Activated CD8-positive, alpha-beta memory T cell treated with anti-CD3 and anti-CD28 coated beads, Interleukin-2, amount 50 U/mL, for 4 hours (primary cell): ENCODE measurements at places on chromosomes 1 and 21.

- DNase-seq: no peak
Measured at GRCh38 chr21:28099001-28099705, 893.5 kb downstream of the LTN1 start.

DNA sequence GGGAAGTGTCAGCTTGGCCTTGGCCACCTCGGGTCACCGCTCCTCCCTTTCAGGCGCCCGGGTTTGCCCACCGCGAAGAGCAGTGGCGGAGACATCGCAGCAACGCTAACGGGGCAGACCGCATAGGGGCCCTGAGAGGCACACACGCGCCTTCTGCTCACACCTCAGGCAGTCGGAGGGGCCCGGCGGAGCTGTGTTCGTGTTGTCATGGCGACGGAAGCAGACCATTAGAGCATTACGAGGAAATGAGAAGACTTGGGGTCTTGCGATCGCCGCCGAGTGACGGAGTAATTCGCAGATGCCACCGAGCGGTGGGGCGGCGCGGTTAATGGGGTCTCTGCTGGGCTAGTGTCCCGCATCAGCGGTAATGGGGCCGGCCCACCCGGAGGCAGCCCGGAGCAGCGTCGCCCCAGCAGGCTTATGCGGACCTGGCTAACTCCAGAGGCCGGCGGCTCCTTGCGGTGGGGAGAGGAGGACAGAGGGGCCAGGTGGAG is 144.1 kb downstream of the TNR start:
- no peak for DNase-seq

- DNase-seq: no peak
Measured at GRCh38 chr1:159755451-159756007, 25.2 kb upstream of the DUSP23 start.

- peak; percentile 63 for DNase-seq
Measured at GRCh38 chr1:37478451-37478881, 4.1 kb downstream of the ZC3H12A start.

DNA sequence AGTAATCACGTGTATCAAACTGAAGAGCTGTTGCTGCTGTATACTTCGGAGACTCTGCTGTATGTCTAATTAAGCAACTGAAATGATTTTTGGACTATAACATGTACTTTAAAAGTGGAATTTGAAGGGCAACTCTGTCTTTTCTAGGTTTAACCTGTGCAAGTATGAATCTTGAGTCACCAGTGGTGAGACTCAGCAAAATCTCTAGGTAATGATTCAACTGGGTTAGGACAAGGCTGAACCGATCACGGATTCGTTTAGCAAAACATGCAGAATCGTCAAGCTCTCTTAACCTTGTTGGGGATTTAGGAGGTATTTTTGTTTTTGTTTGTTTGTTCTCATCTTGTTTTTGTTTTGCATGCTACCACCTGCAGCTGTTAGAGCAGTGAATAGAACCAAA is 149.6 kb downstream of the CYYR1 start:
- DNase-seq: no peak

- peak; percentile 46 for DNase-seq
Measured at GRCh38 chr1:182054698-182055326, 6.7 kb downstream of the ZNF648 start.

DNA sequence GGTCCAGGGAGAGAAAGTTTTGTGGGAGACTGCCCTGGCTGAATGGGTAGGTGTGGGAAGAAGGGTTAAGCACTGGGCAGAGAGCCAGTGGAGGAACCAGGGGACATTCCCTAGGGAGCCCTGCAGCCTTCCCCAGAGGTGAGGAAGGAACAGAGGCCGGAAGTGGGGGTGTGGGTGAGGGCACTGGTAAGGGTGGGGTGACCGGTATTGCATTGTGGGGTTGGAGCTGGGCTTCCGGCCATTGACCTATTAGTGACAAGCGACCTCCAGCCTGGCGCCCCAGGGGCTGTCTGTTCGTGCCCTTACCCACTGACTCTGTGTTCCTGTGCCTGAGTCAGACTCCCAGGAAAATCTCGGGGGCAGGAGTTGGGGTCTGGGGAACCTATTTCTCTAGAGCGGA is 3.5 kb upstream of the TSPAN1 start:
- DNase-seq: no peak

GRCh38 chr1:246724016-246724730 is at the start of gene SCCPDH:
TSS of gene SCCPDH (plus strand) at chr1:246724409. CDS start at chr1:246724423, 14 bp downstream.
- peak; percentile 72 for DNase-seq

DNA sequence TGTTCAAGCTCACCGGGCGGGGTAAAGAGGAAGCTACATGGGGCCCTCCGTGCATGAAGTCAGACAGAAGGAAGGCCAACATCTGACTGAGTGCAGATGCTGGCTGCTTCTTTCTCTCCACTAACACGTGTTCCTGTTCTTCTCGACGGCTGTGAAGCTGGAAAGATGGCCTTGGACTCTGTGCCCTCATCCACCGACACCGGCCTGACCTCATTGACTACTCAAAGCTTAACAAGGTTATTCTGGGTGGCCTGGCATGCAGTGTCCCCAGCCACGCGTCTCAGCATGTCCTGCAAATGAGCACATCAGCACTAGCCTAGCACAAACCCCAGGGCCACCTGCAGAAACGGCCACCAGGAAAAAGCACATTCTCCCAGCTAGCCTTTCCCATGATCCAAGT is 41.2 kb downstream of the ACTN2 start:
- DNase-seq: no peak

DNA sequence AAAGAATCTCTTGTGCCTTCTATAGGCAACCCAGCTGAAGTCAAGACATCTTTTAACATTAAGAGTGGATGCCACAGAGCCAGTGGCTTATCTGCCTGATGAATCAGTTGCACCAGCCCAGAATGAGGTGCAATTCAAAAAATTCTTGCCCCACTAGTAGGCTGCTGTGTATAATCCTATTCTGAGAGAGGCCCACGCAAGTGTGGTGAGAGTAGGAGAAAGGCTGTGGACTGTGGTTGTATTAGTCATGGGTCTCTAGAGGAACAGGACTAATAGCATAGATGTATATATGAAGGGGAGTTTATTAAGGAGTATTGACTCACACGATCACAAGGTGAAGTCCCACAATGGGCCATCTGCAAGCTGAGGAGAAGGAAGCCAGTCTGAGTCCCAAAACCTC is 216.4 kb downstream of the LTN1 start:
- no peak for DNase-seq

DNA sequence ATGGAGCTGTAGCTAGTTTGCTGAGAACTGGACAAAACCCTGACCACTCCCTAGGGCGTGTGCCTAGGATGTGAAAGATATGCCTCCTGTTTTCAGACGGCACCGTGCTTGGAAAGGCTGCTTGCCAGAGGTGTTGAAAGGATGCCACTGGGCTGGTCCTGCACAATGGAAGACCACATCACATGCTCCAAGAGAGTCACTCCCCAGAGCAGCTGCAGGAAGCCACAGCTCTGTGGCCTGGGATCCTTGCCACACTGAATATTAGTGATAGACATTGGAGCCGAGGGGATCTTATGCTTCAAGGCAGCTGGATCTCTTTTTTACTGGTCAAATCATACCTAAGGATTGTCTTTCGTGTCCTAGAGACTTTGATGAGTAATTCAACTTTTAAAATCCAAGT is 6.6 kb upstream of the APP start:
- no peak for DNase-seq

GRCh38 chr1:171736196-171736595 is 5.7 kb downstream of the VAMP4 start:
- DNase-seq: no peak

DNA sequence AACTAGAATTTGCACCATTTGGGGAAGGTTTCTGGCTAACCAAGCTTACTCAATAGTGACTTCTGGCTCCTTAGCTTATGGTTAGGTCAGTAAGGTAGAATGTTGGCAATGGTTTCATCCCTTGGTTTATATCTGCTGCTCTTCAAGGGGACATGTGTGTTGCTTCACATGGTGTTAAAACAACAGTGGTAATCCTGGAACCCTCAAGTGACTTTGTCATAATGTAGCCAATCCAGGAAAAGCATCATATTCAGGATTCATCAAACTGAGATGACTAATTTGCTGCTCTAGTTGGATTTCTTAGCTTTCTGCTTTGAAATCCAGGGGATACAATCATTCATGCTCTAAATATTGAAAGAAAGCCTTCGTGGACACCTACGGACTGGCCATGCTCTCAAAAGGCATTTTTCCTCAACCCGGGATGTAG is 108.7 kb downstream of the RGL1 start:
- no peak for DNase-seq

DNA sequence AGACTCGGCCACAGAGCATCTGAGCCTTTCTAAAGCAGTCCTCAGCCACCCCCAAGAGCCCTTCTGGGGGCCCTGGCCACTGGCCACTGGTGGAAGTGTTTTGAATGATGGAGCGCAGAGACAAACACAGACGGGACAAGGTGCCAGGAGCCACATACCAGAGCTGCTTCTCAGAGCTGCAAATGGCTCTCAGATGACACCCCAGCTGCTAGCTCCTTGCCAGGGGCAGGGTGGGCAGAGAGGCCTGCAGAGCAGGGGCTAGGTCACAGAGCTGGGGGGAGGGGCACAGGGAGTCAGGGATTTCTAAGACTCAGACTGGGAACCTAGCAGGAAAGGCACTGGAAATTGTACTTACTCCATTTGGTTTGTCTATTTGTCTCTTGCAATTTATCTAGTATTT is 30.4 kb downstream of the KCNN3 start:
- DNase-seq: no peak

GRCh38 chr1:168945870-168946269 is 160.6 kb upstream of the ATP1B1 start:
- no peak for DNase-seq

GRCh38 chr1:170856455-170856854 is 78.9 kb upstream of the MROH9 start:
- DNase-seq: no peak

DNA sequence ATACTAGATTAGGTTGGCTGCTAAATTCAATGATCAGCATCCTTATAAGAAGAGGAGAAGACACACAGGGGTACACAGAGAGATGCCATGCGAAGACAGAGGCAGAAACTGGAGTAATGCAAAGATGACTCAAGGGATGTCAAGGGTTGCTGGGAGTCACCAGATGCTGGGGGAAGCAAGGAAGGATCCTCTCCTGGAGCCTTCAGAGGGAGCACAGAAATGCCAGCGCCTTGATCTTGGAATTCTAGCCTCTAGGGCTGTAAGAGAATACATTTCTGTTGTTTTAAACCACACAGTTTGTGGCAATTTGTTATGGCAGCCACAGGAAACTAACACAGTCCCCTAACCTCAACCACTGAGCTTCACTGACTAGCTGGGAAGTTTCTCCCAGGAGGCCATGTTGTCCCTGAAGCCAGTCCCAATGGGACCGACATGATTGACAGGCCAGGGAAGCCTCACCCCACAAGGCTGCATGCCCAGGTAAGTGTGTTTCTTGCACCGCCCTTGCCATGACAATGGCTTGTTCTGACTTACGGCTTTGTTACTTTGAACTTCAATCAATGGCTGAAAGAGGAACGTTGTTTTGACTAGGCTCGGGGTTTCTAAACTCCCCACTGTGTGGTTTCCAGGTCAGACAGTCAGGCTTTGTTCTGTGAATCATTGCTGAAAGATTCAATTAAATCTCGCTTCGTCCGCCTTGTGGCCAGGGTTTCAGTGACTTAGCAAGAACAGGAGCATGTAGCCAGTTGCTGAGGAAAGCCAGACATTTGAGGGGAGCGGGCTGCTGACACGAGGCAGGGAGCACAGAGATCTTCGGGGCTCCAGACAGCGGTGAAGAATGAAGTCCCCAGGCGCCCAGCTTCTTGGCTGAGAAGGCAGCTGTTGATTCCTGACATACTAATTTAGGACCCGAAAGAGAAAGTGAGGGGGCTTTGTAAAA is 62.3 kb downstream of the RUNX1 start:
- DNase-seq: peak; percentile 71

DNA sequence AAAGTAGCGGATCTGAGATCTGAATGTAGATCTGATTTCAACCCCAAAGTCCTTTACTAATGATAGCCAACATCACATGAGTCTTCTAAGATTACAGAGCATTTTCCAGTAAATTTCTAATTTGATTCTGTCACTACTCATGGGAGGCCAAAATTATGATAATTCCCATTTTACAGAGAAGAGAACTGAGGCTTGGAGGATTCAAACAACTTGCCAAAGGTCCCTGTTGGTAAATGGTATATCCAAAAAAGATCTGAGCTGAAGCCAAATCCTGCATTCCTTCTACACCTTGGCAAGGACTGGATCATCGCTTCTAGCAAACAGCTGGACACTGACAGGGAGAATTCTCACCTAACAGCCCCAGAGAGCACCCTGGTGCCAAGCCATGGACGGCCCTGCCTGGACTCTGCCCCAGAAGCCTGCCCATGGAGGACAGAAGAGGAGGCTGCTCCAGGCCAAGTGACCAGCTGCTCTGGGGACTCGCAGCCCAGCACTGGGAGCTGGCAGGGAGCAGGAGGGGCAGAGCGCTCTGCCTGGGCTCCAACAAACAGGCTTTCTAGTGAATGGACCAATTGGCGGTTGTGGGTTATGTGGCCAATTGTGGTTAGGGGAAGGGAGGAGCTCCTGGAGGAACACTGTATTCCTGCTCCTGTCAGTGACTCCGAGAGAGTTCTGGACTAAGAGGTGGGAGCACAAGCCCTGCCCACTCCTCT is 6.4 kb upstream of the CSF1 start:
- DNase-seq: no peak

DNA sequence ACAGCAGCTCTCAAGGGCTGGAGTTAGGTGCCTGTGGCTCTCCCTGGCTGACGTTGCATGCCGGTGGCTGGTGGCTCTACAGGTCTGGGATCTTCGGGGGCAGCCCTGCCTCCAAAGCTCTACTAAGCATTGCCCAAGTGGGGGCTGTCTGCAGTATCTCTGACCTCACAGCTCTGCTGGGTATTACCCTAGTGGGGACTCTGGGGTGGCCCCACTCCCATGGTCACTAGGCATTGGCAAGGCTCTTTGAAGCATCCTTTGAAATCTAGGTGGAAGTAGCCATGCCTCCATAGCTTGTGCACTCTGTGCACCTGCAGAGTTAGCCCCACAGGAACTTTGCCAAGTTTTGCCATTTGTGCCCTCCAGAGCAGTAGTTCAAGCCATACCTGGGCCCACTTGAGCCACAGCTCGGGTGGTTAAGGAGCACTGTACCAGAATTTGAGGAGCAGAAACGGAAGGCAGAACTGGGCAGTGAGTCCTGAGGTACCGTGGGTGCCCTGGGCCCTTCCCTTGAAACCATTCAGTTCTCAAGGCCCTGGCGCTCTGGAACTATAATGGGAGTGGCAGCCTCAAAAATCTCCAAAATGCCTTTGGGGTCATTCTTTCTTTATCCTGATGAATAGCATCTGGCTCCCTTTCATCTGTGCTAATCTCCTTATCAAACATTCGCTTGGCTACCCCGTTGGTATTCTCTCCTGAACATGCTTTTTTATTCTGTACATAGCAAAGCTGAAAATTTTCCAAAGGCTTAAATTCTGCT is 15.4 kb downstream of the GJA4 start:
- DNase-seq: no peak

DNA sequence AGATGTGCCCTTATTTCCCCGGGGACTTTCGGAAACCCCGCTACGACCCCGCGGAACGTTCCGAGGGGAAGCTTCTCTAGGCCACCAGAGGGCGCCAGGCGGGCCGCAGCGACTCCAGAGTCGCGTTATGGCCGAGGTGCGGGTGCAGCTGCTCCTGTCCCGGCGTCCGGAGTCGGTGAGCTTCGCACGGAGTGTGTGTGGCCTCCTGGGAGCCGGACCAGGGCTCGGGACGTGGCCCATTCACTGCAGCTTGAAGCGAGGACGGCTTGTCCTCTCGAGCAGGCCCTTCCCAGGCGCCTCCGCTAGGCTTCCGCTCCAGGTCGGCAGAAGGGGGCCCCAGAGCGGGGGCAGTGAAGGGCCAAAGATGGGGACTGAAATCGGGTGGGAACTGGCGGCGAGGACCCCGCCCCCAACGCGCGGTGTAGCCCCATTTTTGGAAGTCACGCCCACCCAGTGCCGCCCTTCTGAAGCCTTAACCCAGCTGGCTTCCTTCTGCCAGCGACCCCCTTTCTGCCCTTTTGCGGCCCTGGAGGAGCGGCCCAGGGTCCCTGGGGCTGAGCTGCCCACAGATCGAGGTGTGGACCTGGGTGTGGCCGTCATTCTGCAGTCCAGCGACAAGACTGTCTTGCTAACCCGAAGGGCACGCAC is at the start of gene NUDT17:
TSS of gene NUDT17 (plus strand) at position 117 of the 648 bp plus-strand sequence. CDS start at position 128, 11 bp downstream.
- DNase-seq: peak; percentile 80
